ENCODE measurements at places on chromosomes 2 and 18.

- DNase-seq: no peak
These were observed 254.0 kb upstream of the FSIP2 start for GRCh38 chr2:185484602-185485001.

DNA sequence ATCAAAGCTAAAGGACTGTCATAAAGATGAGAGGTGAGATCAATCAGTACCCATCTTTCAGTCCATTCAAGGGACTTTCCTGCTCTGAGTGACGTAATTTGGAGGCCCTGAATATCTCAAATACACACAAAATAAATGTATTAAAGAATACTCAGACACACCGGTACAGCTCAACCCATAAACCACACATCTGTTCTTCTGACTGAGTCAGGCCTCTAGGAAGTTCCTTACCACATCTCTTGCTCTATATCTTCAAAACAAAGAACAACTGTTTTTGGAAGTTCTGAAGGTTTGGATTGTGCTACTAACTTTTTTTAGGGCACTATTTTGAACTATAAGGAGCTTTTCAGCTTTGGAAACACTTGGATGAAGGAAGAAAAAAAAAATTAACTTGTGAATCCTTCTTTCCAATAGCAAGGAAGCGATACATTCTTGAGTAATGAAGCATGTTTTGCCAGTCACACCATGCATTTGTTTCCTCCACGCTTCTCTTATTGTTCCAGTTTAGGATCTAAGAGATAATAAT is 866.5 kb upstream of the VRK2 start:
- no peak for DNase-seq

DNA sequence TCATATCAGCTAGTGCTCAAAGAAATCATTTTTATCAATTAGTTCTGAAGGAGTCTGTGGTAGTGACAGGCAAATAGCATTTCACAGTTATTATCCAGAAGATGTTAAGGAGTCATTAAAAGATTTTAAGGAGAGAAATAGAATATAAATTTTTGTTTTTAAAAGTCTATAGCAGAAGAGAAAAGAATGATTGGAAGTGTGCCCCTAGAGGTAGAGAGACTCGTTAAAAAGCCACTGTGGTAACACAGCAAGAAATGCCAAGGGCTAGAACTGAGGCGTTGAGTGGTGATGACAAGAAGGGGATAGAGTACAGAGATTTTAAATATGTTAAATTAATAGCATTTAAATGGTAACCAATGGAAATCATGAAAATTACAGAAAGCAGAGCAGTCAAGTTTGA is 78.3 kb downstream of the VWC2L start:
- DNase-seq: no peak

DNA sequence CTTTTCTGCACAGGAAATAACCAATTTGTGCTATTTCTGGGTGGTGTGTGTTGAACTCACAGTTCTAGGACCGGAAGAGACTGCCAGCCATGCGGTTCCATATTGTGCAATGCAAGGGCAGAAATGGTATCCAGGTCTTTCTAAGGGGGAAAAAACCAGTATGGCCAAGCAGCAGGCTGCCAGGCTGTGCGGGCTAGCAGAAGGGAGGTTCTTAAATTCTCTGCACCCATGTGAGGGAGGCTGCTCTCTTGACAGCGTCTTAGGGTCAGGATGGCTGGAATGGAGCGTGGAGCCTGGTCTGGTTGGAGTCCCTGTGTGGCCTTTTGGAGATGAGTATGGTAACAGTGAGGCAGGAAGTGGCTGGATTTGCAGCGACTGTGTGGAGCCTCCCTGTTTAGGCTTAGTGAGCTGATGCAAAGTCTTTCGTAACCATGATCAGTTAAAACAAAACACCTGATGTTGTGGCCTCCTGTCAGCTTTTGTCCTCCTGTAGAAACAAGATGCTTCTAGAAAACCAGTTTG is 52.6 kb downstream of the NCK2 start:
- DNase-seq: no peak

DNA sequence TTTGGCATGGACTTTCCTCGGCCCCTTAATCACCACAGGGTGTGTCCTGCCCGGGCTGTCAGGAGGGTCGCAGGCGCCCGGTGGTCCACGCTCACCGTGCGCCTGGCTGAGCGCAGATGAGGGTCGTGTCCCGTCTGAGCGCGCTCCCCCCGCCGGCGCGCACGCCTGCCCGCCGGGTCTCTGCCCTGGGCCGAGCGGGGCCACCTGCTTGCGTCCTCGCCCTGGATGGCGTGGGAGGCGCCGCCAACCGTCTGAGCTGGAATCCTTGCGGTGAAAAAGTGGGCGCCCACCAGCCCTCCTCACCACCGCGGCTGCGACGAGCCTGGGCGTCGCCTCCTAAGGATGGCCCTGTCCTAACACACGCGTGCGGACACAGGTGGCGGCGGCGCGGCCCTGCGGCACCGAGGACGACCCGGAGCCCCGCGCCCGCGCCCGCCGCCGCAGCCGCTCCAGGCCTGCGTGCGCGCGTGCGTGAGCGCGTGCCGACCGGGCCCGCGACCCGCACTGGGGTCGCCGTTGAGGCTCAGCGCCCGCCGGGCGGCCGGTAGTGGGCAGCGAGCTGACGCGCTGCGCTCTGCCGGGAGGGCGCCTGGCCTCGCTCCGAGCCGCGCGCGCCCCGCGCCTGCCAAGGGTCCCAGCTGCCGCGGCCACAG is 126.6 kb downstream of the ARHGEF4 start:
- no peak for DNase-seq

DNA sequence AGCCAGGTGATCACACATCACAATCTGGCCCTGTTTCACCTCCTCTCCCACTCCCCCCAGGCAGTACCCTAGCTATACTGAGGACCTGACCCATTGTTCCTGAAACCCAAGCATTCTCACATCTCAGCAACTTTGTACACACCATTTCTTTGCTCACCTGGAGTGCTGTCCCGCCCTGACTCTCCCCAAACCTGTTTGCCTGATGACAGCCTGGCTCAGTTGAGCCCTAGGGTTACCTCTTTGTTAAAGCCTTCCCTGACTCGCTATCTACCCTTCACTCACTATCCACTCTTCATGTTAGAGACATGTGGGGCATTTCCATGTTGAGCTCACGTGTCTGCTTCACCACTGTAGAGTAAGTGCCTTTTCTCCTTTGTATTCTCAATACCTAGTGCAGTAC is 49.1 kb downstream of the GREB1L start:
- no peak for DNase-seq

DNA sequence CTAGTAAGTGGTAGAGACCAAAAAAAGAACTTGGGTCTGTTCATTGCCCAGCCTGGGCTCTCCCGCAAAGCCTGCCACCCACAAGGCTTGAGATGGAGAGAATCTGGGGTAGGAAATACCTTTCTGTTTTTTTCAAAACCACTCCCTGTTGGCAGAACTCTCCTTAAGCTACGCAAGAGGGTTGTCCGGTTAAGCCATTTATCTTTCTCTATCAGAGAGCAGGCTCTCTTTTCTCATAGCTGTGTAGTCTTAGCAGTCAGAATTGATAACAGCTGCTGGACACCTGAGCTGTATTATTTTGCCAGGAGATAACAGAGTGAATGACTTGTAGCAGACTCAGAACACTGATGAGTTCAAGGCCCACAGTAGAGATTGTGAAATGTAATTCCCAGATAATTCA is 1088.1 kb downstream of the TSN start:
- DNase-seq: no peak

All from T-cell (primary cell).